ENCODE measurements at places on chromosomes 4 and X. TPM values are rescaled to one million over a fixed set of nuclear protein-coding genes. Genes with fewer than 3 reads are reported as not detected.
A peak's percentile ranks its signal among the peaks of the same experiment; 100 is the strongest.

GRCh38 chrX:24167719-24168472 is 18.4 kb downstream of the ZFX start:
- H3K36me3 ChIP-seq = peaks cover 6% of the 10 kb centered on the region
- no peak for DNase-seq
- H3K27me3 ChIP-seq = no peaks in the 10 kb centered on the region
- H3K4me1 ChIP-seq = peaks cover 34% of the 10 kb centered on the region

GRCh38 chrX:49166914-49167739 is 4.6 kb downstream of the MAGIX start:
- no peaks in the 10 kb centered on the region for H3K36me3 ChIP-seq
- H3K4me1 ChIP-seq = peaks cover 11% of the 10 kb centered on the region
- DNase-seq = peak; percentile 20
- H3K27ac ChIP-seq = no peak overlapping the region

DNA sequence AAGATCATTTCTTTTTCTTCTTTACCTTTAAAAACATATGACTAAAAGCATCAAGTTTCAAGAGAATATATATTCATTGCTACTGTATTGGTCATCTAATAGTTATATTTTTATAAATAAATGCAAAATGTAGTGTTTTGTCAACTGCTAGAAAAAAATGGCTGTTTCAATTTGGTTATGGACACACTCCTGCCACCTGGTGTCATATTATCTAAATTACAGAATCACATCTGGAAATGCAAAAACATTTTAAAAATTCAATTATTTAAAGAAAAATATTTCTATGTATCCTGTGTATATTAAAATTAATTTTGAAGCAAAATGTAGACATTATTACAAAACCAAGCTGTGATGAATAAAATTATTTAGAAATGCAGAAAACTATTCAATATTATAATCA is 329.4 kb upstream of the PCDH18 start:
- H3K36me3 ChIP-seq = no peaks in the 10 kb centered on the region
- H3K4me1 ChIP-seq = peaks cover 12% of the 10 kb centered on the region
- no peak overlapping the region for H3K4me3 ChIP-seq
- H3K27me3 ChIP-seq = no peaks in the 10 kb centered on the region

DNA sequence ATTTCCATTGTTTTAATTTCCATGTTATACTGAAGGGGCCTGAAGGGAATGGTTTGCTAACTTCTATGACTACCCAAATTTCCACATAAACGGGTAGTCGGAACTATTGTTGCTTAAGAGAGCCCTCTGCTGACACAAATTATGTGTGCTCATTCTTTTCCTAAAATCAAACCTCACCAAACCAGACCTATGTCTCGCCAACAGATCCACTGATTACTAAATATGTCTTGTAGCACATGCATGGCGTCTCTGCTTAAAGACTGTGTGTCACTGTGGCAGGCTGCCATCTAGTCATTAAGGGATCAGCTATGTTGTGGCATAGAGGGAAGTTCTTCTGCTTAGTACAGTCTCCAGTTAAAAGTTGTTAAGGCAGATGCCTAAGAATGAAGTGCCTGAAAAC is 25.1 kb downstream of the PIR start:
- no peak overlapping the region for H3K27ac ChIP-seq
- H3K4me1 ChIP-seq = peaks cover 4% of the 10 kb centered on the region
- peak; percentile 50 for DNase-seq
- H3K4me3 ChIP-seq = no peak overlapping the region
- H3K36me3 ChIP-seq = no peaks in the 10 kb centered on the region

DNA sequence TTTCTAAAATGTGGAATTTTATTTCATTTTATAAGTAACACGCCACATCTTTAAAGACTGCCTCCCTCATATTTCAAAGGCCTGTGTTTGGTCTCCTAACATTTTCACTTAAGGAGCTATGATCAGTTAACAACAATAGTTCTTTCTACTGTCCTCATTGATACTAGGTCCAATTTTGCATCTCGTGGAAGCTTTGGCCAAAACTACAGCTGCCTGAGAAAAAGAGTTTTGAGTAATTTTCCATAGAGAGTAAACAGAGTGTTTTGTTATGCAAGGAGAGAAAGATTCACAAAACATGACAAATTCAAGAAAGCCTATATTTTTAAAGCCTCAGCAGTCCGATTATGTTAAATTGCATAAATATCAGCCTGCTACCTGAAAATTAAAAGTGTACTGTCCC is 11.4 kb upstream of the PCDH18 start:
- no peaks in the 10 kb centered on the region for H3K36me3 ChIP-seq
- peaks cover 84% of the 10 kb centered on the region for H3K4me1 ChIP-seq
- H3K27ac ChIP-seq = peak overlapping the region; percentile 99
- H3K4me3 ChIP-seq = peak overlapping the region; percentile 35

DNA sequence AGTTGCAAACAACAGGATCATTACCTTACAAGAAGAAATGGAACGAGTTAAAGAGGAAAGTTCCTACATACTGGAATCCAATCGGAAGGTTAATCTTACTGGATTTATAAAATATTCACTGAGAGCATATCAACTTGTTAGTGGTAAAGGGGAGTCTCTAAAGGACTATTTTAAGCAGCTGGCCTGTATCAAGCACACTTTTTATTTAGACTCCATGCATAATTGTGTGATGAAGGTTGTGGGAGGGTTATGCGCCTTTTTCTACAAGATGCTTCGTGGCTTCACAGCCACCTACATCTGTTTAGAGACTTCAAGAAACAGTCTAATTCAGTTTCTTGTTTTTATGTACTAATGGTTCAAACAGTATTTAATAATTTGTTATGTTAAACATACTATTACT is 56.6 kb downstream of the GRSF1 start:
- H3K27me3 ChIP-seq = no peaks in the 10 kb centered on the region
- no peak overlapping the region for H3K4me3 ChIP-seq
- no peaks in the 10 kb centered on the region for H3K4me1 ChIP-seq
- peaks cover 13% of the 10 kb centered on the region for H3K36me3 ChIP-seq
- DNase-seq = no peak

The EREG gene
- total RNA-seq = not detected

The GYPE gene
- not detected for total RNA-seq

The PLXNB3 gene
- 0.25 TPM for total RNA-seq

The ZMAT1 gene
- total RNA-seq = 3.1 TPM

The PASD1 gene
- not detected for total RNA-seq

All from neural progenitor cell (in vitro differentiated cells).